ENCODE measurements at places on chromosomes 7 and 10.

GRCh38 chr10:34075254-34075926 is 739.7 kb downstream of the PARD3 start:
- DNase-seq = no peak

GRCh38 chr7:138632826-138633602 is 68.1 kb downstream of the SVOPL start:
- DNase-seq = no peak

GRCh38 chr10:23818484-23818883 is 379.6 kb downstream of the OTUD1 start:
- no peak for DNase-seq

DNA sequence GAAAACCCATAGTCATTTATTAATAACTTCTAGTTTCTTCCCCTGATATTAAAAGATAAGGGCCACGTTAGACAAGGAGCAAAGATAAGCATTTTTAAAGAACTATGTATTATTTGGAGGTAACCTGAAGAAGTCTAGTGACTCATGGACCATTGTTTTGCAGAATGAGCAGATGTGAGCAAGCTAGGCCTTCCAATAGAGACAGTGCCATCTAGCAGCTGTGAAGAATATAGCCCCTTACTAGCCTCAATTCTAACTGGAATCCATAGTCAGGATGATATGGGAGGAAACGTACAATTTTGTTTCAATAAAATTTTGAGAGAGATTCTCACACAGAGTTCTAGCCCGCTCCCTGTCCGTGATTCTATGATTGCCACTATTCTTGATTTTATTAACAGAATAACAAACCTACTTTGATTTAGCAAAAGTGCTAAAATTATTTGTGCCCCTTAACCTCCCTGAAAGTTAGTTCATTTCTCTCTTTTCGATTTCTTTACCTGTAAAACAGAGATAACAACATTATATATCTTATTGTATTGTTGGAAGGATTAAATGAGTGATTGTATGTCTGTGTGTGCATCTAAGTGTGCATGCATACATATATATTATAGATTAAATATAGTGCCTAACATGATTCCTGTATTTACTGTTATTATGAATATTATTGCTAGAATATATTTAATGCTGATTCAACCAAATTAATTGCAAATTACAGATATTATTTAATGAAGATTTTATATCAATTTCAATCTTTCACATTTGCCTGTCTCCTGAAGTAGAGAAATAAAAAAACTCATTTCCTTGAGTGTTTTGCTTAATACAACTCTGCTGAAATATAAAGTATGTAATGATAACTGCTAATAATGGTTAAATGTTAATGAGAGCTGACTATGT is 22.7 kb downstream of the FAM237B start:
- no peak for DNase-seq

- no peak for DNase-seq
Measured at GRCh38 chr10:74150204-74150989, at the start of gene AP3M1. AP3M1 (minus strand) TSS chr10:74150828; CDS start chr10:74138379, 12,449 bp downstream.

Data from T1000 (cell line).